Ecto neural progenitor cell (in vitro differentiated cells): ENCODE measurements at places on chromosomes 2 and 18.

DNA sequence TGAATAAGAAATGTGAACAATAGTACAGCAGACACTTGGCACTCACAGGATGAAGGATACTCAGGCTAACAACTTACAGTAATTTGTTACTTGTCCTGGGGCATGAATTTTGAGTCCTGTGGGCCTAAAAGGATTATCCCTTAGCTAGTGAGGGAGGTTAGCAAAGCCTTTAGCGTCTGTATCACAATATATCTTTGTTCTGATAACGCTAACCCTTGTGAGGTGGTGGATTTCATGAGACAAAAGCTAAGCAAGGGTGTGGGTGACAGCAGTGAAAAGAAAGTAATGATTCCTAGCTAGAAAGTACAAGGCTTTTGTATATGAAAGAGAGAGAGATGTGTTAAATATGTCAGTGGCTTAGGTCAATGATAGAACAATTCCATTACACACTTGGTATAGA, 46.8 kb upstream of the TTC21B start:
- DNase-seq, result no peak

GRCh38 chr2:198630384-198630783, 826.0 kb downstream of the PLCL1 start:
- DNase-seq, result no peak

GRCh38 chr2:223297788-223298187, 245.8 kb downstream of the KCNE4 start:
- no peak for DNase-seq

DNA sequence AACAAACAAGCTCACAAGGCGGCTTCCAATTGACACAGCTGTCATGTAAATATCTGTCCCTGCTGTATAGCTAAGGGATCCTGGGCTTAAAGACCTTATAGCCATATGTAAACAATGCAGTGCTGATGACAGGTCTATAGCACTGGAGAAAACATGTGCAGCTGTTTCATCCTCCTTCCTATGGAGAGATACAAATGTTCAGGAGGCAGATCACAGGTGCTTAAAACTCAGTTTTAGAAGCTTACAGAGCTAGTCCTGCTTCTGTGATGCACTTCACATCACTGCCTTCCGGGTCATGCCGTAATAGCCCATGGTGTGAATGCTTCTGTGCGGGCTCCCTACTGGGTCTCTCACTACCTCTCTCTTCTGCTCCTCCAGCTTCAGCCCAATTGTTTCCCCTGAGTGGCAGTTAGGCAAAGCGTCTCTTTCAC, 262.4 kb upstream of the CHST9 start:
- no peak for DNase-seq

GRCh38 chr2:215420471-215420935, 15.4 kb downstream of the FN1 start:
- no peak for DNase-seq

DNA sequence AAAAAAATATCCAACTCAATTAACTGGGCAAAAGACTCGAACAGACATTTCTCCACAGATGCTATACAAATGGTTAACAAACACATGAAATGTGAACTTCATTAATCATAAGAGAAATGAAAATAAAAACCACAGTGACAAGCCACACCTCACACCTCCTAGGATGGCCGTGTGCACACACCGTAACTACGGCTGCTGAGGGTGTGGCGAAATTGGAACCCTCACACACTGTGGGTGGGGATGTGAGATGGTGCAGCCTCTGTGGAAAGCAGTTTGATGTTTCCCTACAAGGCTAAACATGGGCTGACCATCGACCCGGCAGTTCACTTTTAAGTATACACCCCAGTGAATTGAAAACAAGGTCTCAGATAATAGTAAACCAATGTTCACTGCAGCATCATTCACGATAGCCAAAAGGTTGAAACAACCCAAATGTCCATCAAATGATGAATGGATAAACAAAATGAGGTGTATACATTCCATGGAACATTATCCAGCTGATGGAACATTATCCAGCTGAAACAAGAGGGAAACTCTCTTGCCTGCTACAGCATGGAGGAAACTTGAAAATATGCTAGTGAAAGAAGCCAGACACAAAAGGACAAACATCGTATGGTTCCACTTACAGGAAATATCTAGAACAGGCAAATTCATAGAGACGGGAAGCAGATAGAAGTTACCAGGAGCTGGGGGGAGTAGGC, 32.2 kb downstream of the ZAP70 start:
- DNase-seq, result no peak

GRCh38 chr2:32745191-32745590, 117.3 kb downstream of the TTC27 start:
- no peak for DNase-seq

DNA sequence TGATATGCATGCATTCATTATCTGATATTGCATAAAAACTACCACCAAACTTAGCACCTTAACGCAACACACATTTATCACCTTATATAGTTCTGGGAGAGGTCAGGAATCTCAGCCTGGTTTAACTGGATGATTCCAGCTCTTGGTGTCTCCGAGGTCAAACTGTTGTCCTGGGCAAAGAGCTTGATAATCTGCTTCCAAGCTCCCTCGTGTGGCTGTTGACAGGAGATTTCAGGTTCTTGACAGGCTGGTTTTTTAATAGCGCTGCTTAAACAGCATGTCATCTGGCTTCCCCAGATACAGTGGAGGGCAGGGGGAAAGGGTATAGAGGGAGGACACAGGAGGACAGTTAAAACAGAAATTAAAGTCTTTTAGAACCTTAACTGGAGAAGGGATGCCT, 785.0 kb downstream of the CNTNAP5 start:
- peak; percentile 57 for DNase-seq

- no peak for DNase-seq
Measured at GRCh38 chr2:200298816-200299215, 7.7 kb upstream of the SPATS2L start.

DNA sequence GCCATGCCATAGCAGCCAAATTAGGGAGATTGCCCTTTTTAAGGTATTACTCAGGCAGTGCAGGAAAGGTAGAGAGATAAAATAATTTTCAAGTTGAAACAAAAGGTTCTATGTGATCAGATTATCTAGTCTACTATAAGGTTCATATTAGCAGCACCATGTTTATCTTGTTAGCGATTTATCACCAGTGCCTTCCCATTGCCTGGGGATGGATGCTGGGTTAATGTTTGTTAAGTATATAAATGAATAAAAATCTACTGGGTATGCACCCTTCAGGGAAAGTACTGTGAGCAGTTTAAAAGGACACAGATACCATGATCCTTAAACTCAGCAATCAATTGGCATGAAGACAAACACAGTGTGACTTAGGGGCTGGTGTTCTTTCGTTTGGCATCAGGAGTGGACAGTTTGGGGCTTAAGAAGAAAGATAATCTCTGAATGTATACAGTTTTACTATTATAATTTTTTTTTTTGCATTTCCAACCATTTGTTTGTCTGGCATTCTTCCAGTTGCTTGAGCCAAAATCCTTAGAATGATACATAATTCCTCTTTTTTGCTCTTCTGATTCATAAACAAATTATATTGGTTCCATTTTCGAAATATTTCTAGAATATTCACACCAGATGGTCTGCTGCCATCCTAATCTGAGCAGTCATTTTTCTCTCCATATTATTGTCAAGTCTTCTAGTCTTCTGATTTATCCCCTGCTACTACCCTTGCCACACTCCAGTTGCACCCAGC, 512.8 kb upstream of the SLC8A1 start:
- DNase-seq, result no peak

- no peak for DNase-seq
Measured at GRCh38 chr2:217065695-217066405, 206.0 kb upstream of the TNP1 start.

DNA sequence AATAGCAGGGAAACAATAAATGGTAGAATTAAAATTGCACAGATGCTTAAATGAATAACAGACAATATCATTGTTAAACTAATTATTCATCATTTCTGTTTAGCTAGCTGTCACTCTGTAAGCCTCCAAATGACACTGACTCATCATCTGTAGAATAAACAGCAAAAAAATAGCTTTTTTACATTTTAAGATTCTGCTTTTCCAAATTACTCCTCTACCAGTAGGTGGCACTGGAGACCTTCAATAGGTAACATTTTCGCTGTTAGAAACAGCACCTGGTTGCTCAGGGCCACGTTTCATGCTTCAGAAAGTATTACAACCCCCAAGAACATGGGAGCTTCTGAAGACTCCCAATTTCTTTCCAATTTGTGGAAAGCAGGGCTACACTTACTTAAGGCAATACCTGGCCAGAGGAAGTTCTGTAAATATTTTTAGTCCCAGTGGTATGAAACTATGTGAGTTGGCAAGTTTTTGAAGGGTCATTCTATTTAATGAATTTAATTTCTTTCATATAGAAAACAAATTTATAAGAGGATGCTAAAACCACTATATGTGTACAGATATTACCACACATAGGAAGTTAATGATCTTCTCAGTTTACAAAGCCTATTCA, 45.4 kb downstream of the TTN start:
- no peak for DNase-seq

DNA sequence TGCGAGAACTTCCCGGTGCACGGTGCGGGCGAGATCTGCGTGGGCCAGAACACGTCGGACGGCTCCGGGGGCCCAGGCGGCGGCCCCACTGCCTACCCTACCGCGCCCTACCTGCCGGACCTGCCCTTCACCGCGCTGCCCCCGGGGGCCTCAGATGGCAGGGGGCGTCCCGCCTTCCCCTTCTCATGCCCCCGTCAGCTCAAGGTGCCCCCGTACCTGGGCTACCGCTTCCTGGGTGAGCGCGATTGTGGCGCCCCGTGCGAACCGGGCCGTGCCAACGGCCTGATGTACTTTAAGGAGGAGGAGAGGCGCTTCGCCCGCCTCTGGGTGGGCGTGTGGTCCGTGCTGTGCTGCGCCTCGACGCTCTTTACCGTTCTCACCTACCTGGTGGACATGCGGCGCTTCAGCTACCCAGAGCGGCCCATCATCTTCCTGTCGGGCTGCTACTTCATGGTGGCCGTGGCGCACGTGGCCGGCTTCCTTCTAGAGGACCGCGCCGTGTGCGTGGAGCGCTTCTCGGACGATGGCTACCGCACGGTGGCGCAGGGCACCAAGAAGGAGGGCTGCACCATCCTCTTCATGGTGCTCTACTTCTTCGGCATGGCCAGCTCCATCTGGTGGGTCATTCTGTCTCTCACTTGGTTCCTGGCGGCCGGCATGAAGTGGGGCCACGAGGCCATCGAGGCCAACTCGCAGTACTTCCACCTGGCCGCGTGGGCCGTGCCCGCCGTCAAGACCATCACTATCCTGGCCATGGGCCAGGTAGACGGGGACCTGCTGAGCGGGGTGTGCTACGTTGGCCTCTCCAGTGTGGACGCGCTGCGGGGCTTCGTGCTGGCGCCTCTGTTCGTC, 1.7 kb downstream of the FZD7 start:
- peak; percentile 80 for DNase-seq

- no peak for DNase-seq
Measured at GRCh38 chr2:234497594-234498235, 834 bp upstream of the ARL4C start.

GRCh38 chr2:207123335-207123744, 42.4 kb downstream of the KLF7 start:
- no peak for DNase-seq

DNA sequence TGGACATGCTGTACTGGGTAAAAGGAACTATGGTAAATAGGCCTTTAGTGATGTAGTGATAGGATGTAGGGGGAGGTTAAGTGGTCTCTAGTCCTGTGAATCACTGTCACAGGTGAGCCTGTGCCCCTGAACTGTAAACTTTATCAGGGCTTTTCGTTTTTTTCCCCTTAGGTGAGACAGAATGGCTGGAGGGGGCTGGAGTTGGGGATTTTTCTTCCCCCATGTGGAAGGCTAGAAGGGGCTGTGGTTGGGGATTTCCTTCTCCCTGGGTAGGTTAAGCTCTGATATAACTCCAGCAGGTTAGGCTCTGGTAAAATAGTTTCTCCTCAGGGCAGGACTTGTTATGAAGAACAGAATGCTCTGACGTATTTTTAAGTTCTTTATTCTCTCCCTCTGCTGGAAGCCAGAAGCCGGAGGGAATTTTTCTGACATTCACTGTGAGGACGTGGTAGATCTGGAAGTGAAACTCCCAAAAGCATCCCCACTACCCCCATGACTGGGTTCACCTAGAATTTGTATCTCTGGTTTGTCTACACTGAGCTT, 28.5 kb downstream of the PIKFYVE start:
- DNase-seq, result no peak

- DNase-seq, result no peak
Measured at GRCh38 chr2:145460112-145460511, 940.2 kb upstream of the ZEB2 start.

DNA sequence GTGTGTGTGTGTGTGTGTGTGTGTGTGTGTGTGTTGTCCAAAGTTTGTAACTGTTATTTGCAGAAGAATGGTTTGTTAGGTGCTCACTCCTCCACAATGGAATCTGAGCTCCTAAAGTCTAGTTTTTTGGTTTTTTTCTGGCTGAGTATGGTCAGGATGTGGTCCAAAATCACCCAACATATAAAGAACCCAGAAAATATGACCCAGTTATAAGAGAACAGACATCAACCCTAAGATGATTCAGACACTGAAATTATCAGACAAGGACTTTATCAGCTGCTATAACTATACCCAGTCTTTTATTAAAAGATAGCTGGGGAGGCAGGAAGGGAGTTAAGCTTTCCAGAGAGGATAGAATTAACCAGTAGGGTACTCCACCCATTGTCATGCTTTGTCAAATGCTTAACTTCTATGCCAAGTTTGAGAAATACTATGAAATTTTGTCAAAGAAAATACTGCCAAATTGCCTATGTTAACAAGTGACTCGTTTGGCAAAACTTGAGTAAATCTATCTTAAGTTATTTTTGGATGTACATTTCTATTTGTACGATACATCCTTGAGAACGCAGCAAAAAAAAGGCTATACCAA, 57.5 kb downstream of the TANK start:
- no peak for DNase-seq

- no peak for DNase-seq
Measured at GRCh38 chr2:1659951-1660565, 84.3 kb downstream of the PXDN start.

DNA sequence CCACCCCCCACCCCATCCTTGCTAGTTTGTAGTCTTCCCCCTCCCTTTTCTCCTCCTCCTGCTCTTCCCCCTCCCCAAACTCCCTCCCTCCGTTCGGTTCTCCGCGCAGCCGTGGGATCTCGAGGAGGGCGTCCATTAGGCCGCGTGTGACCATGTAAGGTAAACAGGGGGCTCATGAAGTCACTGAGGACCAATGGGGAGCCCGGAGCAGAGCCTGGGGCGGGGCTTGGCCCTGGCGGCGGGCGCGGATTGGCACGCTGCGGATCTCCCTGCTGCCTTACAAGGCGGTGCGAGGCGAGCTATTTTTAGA, 246 bp upstream of the KLF7 start:
- peak; percentile 100 for DNase-seq

DNA sequence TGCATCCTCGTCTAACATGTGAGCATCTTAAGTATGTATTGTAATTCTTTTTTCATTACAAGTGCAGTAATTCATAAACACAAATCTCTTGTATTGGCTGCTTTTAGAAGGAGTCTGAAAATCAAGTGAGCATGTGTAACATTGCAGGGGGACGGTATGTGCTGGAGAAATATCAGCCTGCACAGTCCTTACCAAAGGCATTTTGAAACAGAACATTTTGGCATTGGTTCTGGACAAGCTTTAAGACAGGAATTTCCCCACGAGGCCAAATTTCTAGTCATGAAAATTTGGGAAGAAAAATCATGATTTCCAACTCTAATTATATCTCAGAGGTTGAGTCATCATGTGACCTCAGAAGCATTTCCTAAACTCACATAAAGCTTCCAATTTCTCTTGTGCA, 24.7 kb upstream of the NRP2 start:
- no peak for DNase-seq

- no peak for DNase-seq
Measured at GRCh38 chr2:108459441-108459840, 10.4 kb downstream of the GCC2 start.

GRCh38 chr18:55012008-55012407, 52.7 kb upstream of the CCDC68 start:
- no peak for DNase-seq

GRCh38 chr2:26711457-26712161, 19.1 kb downstream of the KCNK3 start:
- DNase-seq, result no peak
